Epithelial cell of umbilical artery (primary cell): ENCODE measurements at places on chromosomes 7 and 10. TPM values are rescaled to one million over a fixed set of nuclear protein-coding genes. Genes with fewer than 3 reads are reported as not detected.

Gene PDLIM1
- 20.1 and 32.7 TPM in 2 replicates for total RNA-seq

Gene STYXL1
- total RNA-seq: 30.5 and 68.1 TPM in 2 replicates

Gene TRPV6
- not detected in 2 replicates for total RNA-seq

Gene HK1
- 128 and 151 TPM in 2 replicates for total RNA-seq

Gene TMEM225B
- total RNA-seq: under 0.01 TPM in 1 of 2 replicates, not detected in the other

Gene GRID1
- not detected in 2 replicates for total RNA-seq

Gene CDC14C
- not detected in 2 replicates for total RNA-seq

Gene ADARB2
- 0.32 and 0.61 TPM in 2 replicates for total RNA-seq

Gene CRPPA
- total RNA-seq: 1.3 and 1.7 TPM in 2 replicates

Gene SPDYE16
- total RNA-seq: not detected in 2 replicates
